ENCODE measurements at places on chromosomes 13 and 19.

- no peak for DNase-seq
These were observed 37.0 kb downstream of the CERS4 start for GRCh38 chr19:8245869-8246835.

DNA sequence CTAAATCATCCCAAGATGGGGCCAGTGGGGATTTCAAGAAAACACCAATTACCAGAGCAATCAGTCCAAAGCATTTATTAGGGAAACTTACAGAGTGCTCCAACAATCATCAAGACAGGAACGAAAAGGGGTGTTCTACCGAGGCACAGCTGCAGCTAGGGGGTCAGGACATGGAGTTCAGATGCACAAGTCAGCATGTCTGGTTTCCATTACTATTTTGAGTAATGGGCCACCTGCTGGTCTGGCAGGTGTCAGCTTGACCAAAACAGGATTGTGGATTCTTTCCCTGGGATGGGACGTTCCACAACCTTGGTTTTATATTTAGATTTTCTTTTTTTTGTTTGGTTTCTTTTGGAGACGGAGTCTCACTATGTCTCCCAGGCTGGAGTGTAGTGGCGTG, 3.9 kb upstream of the UBL5 start:
- no peak for DNase-seq

DNA sequence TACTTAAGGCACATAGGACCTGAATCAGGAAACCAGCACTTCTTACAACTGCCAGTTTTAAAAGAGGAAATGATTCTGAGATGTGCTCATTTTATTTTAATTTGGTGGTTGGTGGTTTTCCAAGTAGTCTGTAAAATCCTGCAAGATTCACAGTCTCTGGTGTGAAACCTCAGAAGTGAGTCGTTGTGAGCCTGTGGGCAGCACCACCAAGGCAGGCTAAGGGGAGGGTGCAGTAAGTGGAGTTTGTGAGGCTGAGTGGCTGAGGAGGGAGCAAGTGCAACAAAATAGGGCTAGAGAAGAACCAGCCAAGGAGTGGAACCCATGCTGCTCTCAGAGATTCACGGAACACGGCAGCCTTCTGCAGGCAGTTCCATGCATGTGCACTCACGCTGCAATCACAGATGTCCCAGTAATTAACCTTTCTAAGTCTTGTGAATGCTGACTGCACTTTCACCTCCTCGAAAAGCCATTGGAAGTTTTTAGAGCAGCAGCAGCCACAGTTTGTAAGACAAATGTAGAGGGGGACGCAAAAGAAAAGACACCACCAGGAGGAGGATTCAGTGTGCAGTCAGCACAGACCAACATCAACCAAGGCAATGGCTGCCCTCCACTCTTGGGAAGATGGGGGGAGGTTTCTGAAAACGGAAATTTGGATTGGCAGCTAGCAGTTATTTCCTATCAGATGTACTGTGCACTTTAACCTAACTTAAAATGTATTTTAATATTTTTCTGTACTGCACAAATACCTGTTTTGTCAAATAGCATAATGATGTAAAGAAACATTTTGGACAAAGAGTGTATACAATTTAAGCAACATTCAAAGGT, 44.9 kb downstream of the ESD start:
- DNase-seq = no peak

GRCh38 chr13:112880221-112880641, 88.8 kb upstream of the MCF2L start:
- no peak for DNase-seq

DNA sequence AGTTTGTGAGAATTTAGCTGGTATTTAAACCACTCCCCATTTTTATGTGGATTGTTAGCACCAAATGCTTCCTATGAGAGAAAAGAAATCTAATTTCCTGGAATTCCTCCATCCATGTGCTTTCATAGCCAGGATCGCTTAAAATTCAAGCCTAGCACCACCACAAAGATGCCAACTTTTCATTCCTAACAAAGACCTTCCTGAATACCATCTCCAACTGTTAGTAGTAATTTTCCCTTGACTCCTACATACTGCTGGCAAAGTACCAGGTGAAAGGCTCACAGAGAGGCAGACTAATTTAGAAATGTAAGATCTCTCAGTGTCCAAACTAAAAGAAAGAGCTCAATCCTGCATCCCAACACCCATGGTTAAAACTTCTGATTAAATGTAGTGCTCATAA, 386.3 kb downstream of the KCTD12 start:
- DNase-seq = no peak

DNA sequence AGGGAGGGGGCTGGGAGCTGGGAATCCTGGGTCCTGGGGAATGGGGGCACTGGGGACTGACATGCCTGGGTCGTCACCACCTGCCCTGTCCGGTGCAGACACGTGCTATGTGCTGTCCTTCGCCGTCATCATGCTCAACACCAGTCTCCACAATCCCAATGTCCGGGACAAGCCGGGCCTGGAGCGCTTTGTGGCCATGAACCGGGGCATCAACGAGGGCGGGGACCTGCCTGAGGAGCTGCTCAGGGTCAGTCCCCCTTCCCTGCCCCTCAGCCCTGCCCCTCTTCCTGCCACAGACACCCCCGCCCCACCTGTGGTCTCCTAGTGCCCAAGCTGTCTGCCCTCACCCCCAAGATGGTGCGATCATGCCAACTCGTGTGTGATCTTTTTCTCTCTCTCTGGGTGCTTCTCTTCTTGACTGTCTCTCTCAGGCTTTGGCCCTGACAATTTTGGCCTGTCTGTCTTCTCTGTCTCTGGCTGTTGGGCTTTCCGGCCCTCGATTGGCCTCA, 5.0 kb downstream of the CYTH2 start:
- DNase-seq = no peak

- no peak for DNase-seq
These were observed 34.4 kb downstream of the DNAJC15 start for GRCh38 chr13:43057653-43058317.

DNA sequence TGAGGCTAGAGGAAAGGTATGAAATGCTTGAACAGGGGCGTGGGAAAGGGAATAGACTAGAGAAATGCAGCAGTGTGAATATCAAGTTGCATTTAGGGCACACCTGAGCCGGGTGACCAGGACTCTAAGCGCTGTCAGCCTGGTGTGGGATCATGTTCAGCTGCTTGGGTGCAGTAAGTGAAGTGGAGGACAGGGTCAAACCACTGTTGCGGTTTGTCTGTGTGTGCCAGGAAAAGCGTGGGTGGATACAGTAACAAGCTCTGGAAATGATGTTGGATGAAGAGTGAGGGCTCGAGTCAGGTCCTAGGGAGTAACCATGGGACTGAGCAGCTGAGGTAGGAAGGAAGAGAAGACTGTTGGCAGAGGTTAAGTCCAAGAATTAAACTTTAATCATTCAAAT, 15.8 kb downstream of the DGKH start:
- DNase-seq = no peak

DNA sequence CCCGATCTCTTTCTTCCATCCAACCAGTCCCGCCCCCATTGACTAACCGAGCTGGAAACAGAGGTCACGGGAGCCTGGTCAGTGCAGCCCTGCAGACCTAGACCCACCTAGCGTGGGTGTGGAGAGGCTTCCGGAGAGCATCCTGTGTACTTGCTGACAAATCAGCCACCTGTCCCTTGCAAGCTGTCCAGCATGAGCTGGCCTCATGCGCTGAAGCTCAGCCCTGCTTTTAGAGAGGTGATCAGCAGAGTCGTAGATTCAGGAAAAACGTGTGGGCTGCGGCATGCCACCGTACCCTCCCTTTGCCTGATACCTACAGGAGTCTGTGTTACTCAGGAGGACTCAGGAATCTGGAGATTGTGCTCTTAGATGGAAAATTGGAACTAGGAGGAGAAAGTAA, 80.3 kb upstream of the UQCRFS1 start:
- DNase-seq = no peak

GRCh38 chr19:56097306-56097705, 23.8 kb downstream of the ZNF787 start:
- no peak for DNase-seq

- DNase-seq = no peak
These were observed 17.2 kb downstream of the PRR36 start for GRCh38 chr19:7856679-7857663.

Measured in cortex of kidney (tissue), 1 donor.